ENCODE measurements at places on chromosomes 6 and 20.
A peak's percentile ranks its signal among the peaks of the same experiment; 100 is the strongest.

- DNase-seq = no peak
These were observed 50.9 kb upstream of the CHRNA4 start for GRCh38 chr20:63411898-63412631.

- peak; percentile 87 for DNase-seq
These were observed 90.3 kb downstream of the RNF144B start for GRCh38 chr6:18477301-18477941.

DNA sequence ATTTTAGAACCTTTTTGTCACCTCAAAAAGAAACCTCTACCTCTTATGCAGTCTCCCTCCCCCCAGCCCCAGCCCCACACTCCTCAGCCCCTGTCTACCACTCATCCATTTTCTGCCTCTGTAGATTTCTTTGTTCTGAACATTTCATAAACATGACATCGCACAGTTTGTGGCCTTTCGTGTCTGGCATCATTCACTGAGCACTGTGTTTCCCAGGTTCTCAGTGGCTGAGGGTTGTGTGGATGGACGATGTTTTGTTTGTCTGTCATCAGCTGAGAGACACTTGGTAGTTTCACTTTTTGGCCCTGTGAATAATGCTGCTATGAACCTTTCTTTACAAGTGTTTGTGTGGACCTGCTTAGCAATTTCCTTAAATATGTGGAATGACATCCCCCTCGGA lies 64.5 kb downstream of the FAM120B start:
- DNase-seq = no peak

DNA sequence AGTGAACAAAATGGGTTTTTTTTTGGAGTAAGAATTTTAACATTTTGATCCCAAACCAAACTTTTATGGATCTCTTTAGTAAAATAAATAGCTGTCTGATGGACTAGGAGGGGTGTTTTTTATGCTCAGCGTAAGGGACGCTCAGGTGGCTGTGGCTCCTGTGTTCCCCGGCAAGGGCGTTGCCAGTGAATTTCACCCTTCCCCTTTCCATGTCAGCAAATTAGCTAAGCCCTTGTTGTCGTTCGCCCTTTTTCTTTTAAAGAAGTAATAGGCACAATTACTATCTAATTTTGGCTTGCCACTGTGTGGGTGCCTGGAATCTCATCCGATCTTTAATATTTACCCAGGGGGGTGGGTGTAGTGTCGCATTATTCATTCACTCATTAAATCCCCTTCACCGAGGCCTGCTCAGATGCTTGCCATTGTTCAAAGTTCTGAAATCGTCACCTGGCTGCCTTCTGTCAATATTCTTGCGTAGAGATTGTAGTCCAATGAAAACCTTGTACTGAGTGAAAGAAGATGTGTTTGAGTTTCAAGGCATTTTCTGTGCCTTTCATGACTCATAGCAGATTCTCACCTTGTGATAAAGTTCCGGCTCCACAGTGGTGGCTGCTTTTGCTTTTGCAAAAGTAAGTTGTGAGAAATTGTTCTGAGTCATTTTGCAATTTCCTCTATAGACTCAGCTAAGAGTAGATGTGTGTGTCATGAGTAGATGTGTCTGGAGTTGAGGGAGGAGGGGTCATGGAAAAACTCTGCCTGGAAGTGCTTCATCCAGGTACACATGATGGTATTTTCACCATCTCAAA lies 40.0 kb upstream of the CLDN20 start:
- DNase-seq = peak; percentile 51

DNA sequence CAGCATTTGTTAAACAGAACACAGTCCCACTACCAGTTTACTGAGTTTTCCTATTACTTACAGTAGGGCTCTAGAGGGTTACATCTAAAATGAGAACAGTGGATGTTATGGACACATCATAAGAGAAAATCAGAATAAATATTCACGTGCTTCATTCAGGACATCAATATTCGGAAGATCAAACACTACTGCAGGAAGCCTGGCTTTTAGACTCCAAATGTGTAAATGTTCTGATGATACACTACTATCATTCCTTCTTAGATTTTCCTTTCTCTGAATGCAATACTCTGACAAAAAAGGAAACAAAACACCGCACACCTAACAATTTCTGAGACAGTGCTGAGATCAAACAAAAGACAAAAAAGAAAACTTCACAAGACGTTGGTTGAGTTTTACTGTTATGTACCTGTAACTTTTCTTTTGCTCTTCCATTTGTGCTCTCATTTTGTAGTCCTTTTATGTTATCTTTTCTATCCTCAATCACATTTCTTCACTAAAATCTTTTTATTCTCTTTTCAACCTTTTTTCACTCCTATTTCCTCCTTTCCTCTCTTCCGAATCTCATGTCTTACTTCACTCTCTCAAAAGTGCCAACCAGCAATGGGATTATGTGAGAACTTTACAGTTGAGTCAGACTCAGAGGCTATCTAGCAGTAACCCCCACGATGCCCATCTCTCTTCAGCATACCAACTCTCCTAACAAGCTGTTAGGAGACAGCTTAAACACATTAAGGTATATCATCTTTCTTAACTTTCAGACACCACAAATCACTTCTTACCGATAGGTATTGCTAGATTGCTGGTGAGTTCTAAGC lies 1.7 kb downstream of the FAM184A start:
- no peak for DNase-seq

DNA sequence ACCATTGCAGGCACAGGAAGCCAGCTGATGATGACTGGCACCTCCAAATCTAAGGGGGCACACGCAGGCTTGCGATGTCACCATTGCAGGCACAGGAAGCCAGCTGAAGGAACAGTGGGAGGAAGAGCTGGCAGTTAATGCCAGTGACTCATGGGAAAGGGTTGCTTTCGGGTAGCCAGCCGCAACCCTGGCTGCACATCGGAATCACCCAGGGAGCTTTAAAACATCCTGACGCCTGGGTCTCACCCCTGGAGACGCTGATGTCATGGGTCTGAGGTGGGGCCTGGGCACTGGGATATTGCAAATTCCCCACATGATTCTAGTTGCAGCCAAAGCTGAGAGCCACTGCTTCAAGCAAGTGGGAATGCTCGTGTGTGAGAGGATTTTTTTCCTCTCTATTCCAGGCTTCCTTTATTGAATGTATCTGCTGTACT lies 16.1 kb upstream of the CCN6 start:
- peak; percentile 74 for DNase-seq

DNA sequence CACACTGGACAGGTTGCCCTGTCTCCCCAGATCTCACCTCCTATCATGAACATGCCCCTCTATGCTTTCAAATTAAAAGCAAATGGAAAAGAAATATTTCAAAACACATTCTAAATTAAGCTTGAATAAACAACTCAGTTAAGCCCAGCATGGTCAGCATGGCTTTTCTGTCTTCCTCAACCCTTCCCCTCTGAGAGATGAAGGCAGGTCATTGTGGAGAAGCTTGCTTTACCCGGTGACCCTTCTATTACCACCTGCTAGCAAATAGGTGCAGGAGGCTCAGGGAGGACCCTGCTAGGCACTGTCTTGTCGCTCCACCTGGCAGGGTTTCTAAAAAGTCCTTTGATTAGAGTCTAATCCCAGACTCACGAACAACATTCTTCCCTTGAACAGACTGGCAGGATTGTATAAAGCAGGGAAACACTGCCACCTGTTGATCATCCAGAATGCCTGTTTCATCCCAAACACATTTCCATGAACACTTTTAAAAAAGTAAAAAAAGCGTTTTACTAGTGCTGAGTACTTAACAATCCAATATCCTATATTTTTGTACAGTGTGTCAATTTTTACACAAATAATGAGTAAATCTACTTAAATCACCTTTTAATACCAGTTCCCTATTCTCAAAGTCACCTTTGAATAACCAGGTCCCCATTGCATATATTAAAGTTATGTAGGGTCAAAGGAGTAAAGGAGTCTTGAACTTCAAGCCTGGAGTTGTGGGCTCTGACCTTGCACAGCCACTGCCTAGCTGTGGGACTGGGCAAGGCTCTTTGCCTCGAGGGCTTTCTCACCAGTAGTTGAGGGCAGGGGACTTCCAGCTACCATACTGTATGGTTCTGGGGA lies 75.5 kb downstream of the GPR6 start:
- peak; percentile 31 for DNase-seq
